ENCODE measurements at places on chromosomes 2 and 18. TPM values are rescaled to one million over a fixed set of nuclear protein-coding genes. Genes with fewer than 3 reads are reported as not detected.

FAM210A gene
- 22.4 TPM for total RNA-seq

FAM124B gene
- 0.45 TPM for total RNA-seq

ARHGEF4 gene
- 0.80 TPM for total RNA-seq

TMEM237 gene
- 24.5 TPM for total RNA-seq

GREB1 gene
- 1.2 TPM for total RNA-seq

- no peak for DNase-seq
These were observed 15.0 kb upstream of the SERPINB3 start for GRCh38 chr18:63676526-63677323.

- DNase-seq = no peak
These were observed 2.4 kb downstream of the TTN start for GRCh38 chr2:178804791-178805190.

DNA sequence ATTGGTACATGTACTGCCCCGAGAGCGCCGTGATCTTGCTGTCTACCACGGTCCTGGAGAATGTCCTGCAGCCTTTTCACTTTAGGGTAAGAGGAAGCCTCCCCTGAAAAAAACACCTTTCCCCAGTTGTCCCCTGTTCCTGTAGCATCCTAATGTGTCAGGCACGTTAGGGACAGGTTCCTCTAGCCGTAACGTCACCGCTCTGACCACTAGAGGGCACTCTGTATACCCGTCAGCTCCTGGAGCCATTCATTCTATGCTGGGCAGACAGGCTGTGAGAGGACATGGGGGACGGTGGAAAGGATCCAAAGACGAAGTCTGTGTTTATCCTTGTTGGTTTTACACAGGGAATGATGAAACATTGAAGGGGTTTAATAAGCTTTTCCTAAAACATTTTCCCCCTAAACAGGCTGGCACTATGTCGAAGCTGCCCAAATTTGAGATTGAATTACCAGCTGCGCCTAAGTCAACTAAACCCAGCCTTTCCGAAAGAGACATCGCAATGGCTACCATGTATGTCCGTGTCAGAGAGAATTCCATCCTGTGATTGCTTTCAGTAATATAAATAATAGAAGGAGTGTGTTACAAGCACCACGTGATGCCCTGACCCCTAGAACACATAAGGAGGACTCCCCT, 12.7 kb downstream of the RMC1 start:
- peak; percentile 70 for DNase-seq

- DNase-seq = no peak
These were observed 8.4 kb downstream of the PAX3 start for GRCh38 chr2:222290401-222290735.

DNA sequence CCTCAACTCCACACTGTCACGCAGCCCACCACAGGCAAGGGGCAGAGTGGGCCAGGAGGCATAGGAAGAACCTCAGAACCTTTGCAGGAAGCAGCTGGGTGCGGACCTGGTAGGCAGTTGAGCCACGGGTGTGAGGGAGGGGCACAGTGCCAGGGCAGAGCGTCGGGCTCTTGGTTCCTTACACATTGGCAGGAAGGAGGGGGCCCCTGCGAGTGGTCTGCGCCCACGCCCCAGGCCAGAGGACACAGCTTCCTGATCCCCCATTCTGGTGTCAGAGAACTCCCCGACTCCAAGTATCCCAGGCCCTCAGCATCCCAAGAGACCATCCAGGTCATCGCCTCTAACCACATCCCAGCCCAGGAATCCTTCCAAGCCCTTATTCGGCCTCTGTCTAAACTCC, 61.5 kb downstream of the TNS1 start:
- no peak for DNase-seq

- DNase-seq = no peak
These were observed 45.0 kb downstream of the LAMA1 start for GRCh38 chr18:7072593-7072992.

DNA sequence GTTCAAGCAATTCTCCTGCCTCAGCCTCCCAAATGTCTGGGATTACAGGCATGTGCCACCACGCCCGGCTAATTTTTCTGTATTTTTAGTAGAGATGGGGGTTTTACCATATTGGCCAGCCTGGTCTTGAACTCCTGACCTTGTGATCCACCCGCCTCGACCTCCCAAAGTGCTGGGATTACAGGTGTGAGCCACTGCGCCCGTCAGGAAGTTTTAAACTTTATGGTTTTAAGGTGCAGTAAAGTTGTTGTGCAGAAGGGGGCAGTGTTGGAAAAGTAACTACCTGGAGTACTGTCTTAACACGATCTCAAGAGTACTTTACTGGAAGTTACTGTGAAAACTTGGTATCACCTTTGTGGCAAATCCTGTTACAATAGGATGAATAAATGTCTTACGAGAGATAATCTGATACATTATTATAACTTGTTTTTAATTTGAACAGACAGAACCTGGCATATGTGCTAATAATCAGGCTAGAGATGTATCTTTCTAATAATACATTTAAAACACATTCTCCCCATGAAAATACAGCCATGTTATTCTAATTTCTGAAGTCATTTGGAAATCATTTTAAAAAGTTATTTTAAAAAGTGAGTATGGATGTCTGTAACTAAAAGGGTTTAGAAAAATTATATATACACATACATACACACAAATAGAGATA, 10.8 kb downstream of the SPDYA start:
- DNase-seq = no peak

DNA sequence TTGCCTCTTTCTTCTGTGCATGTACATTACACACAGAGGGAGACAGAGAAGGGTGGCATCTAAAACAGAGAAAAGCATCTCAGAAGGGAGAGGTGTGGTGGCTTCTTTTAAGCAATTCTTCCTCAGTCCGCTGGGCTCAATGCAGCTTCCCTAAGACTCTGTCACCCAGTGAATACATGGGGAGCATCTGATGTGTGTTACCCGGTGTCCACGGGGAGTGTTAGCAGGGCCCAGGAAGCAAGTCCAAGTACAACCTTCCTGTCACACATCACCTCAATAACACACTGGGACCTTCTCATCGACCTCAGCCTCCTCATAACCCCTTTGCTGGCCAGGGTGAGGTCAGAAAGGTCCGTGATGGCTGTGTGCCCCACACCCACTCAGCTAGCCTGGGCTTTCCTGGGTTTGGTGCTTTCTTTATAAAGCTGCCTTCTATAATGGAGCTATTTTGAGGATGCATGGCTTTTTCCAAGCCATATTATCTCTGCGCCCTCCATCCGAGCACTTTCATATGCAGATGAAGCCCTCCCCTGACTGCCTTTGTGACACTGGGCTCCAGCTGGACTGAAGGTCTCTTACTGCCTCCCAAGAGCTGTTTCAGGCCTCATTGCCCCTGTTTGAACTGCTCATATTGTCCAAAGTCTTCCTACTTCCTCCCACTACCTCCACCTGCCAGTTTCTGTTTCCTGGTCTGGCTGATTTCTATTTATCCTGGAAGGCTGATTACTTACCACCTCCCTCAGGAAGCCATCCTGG, 21.4 kb downstream of the TNFRSF11A start:
- no peak for DNase-seq

GRCh38 chr18:77071711-77072292, 60.8 kb downstream of the MBP start:
- DNase-seq = no peak

DNA sequence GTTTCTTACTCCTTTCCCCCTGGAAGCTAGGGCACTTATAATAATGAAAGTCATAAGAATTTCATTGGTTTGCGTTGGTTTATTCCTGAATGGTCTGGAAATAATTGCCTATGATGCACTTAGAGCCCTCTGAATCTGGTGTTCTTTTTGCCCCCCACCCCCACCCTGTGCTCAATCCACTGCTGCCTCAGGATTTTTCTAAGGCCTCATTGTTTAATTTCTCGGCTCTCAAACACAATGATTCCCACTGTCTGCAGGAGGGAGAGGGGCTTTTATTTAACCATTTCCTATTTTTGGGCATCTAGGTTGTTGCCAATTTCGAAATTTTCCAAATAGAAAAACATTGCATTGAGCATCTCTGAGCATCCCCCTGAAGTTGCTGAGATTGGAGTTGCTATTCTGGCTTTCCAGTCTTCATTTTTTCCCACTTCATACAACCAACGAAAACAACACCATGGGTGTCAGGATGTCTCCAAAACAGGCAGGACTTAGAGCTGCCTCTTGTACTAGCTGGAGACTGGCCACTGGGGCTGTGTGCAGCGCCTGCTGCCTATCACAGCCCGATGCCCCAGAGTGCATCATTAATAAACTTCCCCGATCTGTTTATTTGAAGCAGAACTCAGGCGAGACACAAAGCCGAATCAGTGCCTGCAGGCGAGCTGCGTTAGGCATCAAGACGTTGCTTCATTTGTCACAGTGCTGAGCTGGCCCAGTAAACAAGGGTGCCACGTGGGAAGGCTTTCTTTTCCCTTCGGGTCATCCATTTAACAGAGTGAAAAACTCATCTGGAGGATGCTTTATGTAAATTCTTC, 1.8 kb upstream of the PCARE start:
- no peak for DNase-seq

DNA sequence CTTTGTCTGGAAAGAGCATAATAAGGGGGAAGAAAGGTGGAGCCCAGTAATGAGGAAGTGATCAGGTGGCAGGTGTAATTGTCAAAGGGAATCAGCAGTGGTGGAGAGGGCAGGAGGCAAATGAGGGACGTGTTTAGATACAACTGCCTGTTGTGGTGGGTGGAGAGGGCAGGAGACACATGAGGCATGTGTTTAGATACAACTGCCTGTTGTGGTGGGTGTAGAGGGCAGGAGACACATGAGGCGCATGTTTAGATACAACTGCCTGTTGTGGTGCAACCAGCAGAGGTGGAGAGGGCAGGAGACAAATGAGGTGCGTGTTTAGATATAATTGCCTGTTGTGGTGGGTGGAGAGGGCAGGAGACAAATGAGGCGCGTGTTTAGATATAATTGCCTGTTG, 173.1 kb downstream of the ANKRD30B start:
- DNase-seq = no peak

Data from activated naive CD4-positive, alpha-beta T cell treated with anti-CD3 and anti-CD28 coated beads, Interleukin-2, amount 50 U/mL, for 72 hours (primary cell).